ENCODE measurements at places on chromosomes 13 and 19. TPM values are rescaled to one million over a fixed set of nuclear protein-coding genes. Genes with fewer than 3 reads are reported as not detected.

ZNF382 gene
- total RNA-seq, result 18.3 TPM

GRCh38 chr19:44602081-44602480, 11.3 kb upstream of the IGSF23 start:
- no peaks in the 10 kb centered on the region for H3K36me3 ChIP-seq
- peaks cover 24% of the 10 kb centered on the region for H3K4me1 ChIP-seq
- no peak overlapping the region for H3K27ac ChIP-seq

GRCh38 chr13:42991898-42992763, at the start of gene EPSTI1:
TSS of gene EPSTI1 (minus strand) at chr13:42992241. CDS start at chr13:42992165, 76 bp downstream.
- peak; percentile 61 for DNase-seq
- H3K4me3 ChIP-seq, result peak within 1 kb of the TSS; percentile 76
- H3K27ac ChIP-seq, result peak within 1 kb of the TSS; percentile 85
- peaks cover 29% of the 10 kb centered on the region for H3K4me1 ChIP-seq
- no peaks in the 10 kb centered on the region for H3K27me3 ChIP-seq

DNA sequence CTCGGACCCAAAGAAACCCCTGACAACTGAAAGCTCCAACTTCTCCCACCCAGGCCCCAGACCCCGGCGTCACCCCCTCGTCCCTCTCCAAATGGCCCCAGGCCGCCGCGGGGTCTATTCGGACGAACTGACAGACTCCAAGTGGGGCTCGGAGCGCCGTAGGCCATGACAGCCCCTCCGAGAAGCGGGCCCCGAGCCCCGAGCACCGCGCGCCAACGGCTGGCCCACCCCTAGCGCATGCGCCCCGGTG, 360 bp downstream of the DDX39A start:
- no peaks in the 10 kb centered on the region for H3K27me3 ChIP-seq
- peak overlapping the region; percentile 96 for H3K4me3 ChIP-seq
- peaks cover 47% of the 10 kb centered on the region for H3K4me1 ChIP-seq
- peak overlapping the region; percentile 90 for H3K27ac ChIP-seq

DNA sequence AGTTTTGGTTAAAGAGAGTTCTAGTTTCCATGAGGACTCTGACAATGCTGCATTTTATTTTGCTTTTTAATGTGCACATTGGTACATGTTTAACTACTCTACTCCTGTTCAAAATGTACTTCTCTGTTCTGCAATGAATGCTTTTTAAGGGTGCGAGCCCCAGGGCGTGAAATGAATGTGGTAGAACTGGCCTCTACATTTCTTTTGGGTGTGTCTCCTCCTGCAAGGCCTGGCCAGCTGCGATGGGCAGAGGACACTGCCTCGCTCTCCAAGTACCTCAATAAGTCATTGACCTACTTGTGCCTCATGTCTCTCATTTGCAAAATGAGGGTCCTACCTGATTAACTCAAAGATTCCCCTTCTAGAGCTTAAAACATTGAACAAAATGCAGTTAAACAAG, 6.7 kb downstream of the RGS9BP start:
- no peaks in the 10 kb centered on the region for H3K36me3 ChIP-seq
- no peak for DNase-seq
- H3K4me1 ChIP-seq, result peaks cover 3% of the 10 kb centered on the region
- peaks cover 15% of the 10 kb centered on the region for H3K27me3 ChIP-seq
- H3K27ac ChIP-seq, result no peak overlapping the region
